H9 (cell line): ENCODE measurements at places on chromosomes 2 and 18.
A peak's percentile ranks its signal among the peaks of the same experiment; 100 is the strongest.

DNA sequence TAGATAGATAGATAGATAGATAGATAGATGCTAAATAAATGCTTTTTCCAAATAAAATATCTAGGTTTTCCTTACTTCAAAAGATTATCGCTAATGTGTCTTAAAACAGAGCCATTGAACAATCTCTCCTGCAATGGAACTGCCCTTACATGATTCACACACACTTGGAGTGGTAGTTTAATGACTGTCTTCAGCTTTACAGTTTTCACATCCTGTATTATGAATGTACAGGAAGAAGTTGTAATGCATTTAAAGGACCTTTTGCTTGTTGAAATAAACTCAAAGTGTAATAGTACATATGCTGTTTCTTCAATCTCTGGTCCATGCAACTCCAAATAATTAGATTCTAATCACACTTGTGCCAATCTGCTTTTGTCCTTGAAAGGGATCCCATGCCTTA, 797.6 kb upstream of the CDH2 start:
- DNase-seq, result no peak

DNA sequence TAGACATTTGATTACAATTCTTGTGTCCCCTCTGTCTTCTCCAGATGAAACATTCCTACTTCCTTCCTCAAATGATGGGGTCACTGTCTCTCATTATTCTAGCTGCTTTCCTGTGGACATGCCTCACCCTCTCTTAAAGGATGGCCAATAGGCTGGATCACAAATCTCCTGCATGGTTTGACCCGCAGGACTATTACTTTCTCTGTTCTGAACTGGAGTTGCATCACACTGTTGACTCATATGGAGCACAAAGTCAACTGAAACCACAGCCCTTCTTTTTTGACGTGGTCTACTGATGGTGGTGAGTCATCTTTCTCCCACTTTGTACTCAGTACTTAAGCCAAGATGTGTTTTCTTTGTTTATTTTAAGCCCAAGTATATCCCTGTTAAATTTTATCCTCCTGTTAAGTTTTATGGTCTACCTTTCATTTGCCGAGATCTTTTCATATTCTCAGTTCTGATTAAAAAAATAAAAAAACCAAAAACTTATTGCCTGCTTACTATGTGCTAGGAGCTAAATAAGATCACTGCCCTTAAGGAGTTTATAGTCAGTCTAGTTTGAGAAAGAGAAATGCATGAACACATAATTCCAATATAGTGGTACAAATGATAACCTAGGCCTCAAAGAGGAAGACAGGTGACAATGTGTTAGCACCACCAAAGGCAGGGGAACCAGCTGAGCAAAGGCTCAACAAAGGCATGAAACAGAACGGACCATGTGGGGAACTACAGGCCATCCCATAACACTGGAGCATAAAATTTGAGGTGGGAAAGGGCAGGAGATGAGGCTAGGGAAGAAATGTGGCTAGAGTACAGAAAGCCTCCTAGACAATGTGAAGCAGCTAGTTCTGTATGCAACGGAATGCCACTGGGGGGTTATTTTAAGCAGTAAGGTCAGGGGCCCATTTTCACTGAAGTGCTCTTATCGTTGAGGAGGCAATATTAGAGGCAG, 67.6 kb upstream of the ZFP36L2 start:
- DNase-seq, result no peak

DNA sequence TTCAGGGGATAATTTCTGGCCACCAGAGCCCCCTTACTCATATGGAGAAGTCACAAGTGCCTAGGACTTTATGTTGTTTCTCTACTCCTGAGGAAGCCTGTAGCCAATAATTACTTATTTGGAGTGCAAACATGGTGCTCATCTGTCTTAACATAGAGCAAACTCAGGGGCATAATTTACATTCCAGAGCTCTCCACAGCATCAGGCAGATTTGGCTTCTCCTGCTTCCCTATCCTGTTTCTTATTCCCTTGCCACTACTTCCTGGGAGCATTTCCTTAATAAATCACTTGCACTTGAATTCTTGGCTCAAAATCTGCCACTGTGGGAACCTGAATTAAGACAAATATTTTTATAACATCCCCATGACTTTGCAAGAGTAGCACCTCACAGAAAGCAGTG, 960.9 kb downstream of the SOCS6 start:
- no peak for DNase-seq

DNA sequence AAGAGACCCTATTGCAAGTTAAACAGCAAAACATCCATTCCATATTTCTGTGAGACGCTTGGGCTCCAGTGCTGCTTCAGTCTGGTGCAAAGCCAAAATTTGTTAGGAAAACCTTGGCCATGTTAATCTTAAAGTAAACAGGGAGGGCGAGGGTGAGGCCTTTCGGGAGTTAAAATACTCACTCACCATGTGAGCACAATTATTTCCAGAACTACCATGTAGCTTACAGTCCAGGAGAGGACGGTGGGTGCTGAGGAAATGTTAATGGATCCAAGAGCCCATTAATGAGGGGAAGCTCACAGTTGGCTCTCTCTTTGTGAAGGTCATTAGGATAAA, 286.4 kb downstream of the SLC8A1 start:
- DNase-seq, result no peak

DNA sequence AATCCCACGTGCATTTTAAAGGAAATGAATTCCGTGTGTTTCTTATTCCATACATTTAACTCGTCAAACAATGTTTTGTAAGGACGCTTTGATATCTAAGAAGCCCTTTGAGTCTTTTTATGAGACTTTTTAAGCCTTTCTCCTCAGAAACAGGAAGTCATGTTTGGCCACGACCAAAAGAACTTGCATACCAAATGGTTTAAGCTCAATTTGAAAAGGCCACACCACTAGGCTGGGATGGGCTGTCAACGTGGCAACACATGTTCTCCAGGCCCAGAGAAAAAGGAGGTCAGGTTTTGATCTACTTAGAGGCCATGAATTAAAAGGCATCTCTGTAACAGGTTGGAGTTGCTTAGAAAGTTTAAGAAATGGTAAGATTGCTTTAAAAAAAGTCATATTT, 441.8 kb downstream of the CMPK2 start:
- no peak for DNase-seq

- no peak for DNase-seq
These were observed 111.4 kb downstream of the SOX11 start for GRCh38 chr2:5803547-5803946.

GRCh38 chr2:74564222-74564621, 9.7 kb downstream of the DOK1 start:
- DNase-seq, result no peak

GRCh38 chr2:8534729-8535468, 147.0 kb upstream of the ID2 start:
- no peak for DNase-seq

GRCh38 chr2:218066926-218067515, 2.0 kb upstream of the RUFY4 start:
- peak; percentile 18 for DNase-seq

GRCh38 chr2:71647356-71647755, 194.0 kb downstream of the DYSF start:
- DNase-seq, result no peak

DNA sequence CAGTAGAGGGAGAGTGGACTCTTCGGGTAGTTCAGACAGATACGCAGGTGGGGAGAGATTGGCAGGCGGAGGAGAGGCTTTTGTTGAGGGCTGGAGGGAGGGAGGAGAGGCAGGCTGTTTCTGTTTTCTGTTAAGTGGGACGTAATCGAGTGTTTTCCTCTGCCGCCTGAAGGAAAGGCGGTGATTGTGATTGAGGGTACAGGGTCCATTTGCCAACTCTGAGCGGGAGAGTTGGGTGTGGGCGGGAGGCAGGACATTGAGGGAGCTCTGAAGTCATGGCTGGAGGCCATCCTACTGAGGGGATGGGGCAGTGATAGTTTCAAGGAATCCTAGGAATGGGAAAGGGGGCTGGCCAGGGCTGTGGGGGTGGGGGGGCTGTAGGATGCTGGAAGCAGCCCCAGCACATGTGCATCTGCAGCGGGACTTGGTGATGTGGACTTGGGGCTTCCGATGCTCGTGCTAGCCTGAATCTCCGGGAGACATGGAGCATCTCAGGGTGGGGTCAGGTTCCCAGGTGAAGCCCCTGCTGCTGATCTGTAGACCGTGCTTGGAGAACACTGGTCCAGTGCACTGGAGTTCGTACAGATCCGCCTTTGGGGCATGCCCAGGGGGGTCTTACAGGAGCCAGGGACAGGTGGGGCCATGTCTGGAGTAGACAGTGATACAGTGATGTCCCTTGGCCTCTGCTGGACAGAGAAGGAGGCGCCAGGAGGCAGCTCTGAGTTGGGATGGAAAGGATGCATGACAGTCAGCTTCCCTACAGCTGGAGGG, 167.5 kb downstream of the AGAP1 start:
- no peak for DNase-seq
